Left colon (tissue), 2 donors: ENCODE measurements at places on chromosomes 6 and 20. TPM values are rescaled to one million over a fixed set of nuclear protein-coding genes. Genes with fewer than 3 reads are reported as not detected.
A peak's percentile ranks its signal among the peaks of the same experiment; 100 is the strongest.

Gene ANGPT4
- total RNA-seq, result not detected

Gene FAM209B
- total RNA-seq, result not detected

Gene VGLL2
- not detected for total RNA-seq

Gene C2
- total RNA-seq, result 6.1 TPM

Gene PDE7B
- total RNA-seq, result 1.4 TPM

Gene PSORS1C1
- 4.9 TPM for total RNA-seq

Gene PRR18
- not detected for total RNA-seq

Gene MYT1
- total RNA-seq, result 0.06 TPM

Gene SIRPD
- total RNA-seq, result not detected

Gene RSPO4
- 0.11 TPM for total RNA-seq

Gene CCN5
- total RNA-seq, result 9.4 TPM

Gene SLC25A27
- total RNA-seq, result 7.4 TPM

GRCh38 chr20:48826883-48827771 lies 672 bp downstream of the PREX1 start:
- peak; percentile 40 for DNase-seq

DNA sequence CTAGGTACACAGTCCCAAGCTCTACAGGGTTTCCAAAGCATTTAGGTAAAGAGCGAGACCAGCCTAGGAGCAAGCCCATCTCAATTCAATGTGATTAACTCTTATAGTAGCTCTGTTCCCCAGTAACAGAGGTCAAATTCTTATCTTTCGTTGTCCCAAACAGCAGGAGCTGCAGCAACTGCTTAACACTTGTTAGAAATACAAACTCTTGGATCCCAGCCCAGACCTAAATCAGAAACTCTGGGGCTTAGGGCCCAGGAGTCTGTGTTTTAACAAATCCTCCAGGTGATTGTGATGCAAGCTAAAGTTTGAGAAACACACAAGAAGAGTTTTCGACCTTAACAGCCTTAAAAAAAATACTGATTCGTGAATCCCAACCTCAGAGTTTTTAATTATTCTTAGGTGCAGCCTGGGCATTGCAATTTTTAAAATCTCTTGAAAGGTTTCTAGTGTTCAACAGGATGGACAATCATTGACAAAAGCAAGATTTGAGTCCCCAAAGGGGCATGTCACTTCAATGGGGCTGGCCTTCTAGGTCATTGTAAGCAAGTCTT lies 127.4 kb upstream of the HCRTR2 start:
- DNase-seq, result no peak

DNA sequence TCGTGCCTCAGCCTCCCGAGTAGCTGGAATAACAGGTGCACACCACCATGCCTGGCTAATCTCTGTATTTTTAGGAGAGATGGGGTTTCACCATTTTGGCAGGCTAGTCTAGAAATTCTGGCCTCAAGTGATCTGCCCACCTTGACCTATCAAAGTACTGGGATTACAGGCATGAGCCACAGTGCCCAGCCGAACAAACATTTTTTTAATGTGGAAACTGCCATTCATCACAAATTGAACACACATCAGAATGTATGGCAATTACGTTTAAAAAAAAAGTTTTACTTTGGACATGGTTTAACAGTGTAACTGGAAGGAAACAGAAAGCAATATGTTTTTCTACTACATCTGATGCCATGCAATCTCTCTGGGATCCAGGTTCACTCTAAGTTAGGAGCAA lies 38.3 kb upstream of the LOC128125822 start:
- DNase-seq, result no peak

DNA sequence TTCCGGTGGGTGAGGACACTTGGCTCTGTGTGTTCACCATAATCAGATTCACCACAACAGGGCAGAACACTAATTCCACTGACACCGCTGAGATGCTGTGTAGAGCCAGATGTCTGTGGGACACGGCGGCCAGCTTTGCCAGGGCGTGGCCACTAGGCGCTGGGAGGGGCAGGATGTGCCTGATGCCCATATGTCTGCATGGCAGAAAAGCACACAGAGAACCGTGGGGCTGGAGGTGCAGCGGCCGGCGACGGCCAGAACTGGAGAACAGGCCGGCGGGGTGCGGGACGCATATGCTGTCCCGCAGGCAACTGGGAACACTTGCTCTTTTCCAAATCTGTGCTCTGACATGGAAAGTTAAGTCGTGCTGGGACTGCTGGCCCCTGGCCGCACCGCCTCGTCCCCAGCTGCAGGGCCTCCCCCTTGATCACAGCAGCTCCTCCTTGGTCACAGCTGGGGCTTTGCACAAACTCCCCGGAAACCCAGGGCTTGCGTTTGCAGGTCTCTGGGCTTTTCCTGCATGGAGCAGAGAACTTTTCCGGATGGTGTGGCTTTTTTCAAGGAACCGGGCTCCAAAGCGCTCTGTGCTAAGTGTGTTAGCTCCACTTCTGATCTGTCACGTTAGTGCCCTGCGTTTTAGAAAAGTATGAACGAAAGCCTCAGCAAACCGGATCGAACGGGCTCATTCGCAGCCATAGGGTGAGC lies 31.1 kb downstream of the NTSR1 start:
- peak; percentile 50 for DNase-seq

GRCh38 chr20:38115205-38115604 lies 49.9 kb downstream of the TGM2 start:
- DNase-seq, result no peak

DNA sequence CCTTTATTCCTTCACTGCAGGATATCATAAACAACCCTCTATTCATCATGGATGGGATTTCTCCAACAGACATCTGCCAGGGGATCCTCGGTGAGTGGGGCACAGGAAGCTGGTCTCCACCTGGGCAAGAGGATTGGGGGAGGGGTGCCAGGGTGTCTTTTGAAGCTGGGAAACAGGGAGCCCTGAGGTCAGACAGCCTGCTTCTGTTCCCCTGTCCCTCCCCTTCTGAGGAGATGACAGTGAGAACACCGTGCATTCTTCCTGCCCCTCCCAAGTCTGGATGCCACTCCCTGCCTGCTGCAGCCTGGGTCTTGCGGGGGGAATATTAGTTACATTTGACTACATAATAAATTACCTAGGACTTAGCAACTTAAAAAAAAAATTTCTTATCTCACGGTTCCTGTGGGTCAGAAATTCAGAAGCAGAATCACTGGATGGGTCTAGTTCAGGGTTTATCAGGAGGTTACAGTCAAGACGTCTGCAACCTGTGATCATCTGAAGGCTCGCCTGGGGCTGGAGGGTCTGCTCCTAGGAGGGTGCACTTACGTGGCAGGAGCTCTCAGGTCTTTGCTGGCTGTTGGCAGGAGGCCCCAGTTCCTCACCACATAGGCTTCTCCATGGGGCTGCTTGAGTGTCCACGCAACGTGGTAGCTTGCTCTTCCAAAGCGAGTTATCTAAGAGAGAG lies 11.4 kb downstream of the CAPN11 start:
- DNase-seq, result peak; percentile 51

DNA sequence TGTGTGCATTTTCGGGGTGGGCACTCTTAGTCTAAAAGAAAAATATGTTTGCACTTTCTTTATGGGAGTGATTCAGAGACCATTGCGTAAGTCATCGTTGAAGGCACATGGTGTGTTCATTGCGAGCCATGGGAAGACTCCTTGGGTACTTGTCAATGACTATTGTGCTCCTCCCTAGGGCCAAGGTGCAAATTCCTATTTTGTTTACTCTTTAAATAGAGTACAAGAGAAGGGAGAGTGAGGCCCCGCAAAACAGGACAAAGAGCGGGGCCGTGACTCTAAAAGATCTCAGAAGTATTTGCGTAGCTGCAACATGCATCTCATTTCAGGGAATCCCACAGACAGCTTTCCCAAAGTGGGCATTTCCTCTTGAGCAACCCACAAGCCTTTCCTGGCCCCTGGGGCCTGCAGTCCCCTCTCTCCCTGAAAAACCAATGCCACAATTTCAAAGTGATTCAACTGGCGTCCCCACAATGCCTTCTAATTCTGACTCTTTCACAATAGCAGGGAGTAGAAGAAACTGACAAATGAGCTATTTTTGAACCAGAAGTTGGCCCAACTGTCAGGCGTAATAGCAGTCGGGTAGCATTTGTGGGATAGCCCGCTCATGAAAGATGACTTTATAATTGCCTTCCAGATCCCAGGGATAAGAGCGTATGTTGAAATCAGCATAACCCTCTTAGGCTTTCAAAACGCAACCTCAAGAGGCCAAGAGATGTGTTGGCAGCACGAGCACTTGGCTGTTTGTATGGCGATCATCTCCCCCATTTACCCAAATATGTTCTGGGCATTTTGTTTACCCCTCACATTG lies 277.9 kb upstream of the BMP2 start:
- DNase-seq, result peak; percentile 38

DNA sequence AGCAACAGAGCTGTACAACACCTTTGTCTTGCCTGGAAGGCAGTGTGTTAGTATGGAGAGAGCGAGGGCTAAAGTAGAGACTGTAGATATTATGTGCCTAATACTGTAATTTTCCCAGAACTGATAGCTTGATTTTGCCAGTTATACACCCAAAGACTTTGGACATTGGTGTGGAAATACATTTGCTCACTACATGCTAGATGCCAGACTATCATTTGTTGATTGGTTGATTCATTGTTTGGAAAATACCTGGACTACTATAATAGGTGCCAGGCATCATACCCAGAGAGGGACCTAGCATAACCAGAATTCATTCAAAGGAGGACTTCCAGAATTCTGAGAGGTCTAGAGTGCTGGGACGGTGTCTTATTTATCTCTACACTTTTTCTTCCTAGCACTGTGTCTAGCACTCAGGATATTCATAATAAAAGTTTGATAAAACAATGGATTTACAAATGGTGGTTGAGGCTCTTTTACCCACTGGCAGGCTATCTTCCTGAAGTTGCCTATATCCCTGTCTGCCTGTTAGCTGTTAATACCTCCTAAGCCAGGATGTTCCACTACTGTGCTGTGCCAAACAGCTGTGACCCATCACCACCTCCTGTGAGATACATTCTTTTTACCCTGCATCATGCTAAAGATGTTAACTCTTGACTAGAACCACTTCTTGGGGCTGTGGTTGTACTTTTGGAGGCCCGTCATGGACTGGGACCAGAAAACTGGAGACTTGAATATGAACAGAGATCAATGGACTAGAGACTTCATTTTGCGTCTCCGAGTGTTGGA lies 72.2 kb upstream of the FUCA2 start:
- no peak for DNase-seq

- DNase-seq, result no peak
Observed at GRCh38 chr6:73207221-73207837, 18.0 kb downstream of the KHDC1L start.

- no peak for DNase-seq
Observed at GRCh38 chr6:71481011-71481410, 192.4 kb downstream of the OGFRL1 start.
